ENCODE measurements at places on chromosomes 12 and 14. TPM values are rescaled to one million over a fixed set of nuclear protein-coding genes. Genes with fewer than 3 reads are reported as not detected.

CIROP gene
- total RNA-seq = not detected

NTN4 gene
- 21.4 TPM for total RNA-seq

KRT6C gene
- total RNA-seq = not detected

PPM1H gene
- 3.0 TPM for total RNA-seq

KRT75 gene
- not detected for total RNA-seq

NKX2-8 gene
- not detected for total RNA-seq

BLTP3B gene
- total RNA-seq = 17.9 TPM

ABCD2 gene
- total RNA-seq = 0.03 TPM

GALNT8 gene
- not detected for total RNA-seq

FOXG1 gene
- total RNA-seq = not detected

COX8C gene
- total RNA-seq = not detected

AKAP5 gene
- total RNA-seq = 0.61 TPM

CRIP1 gene
- 1.7 TPM for total RNA-seq

SLC6A13 gene
- not detected for total RNA-seq

PAX9 gene
- total RNA-seq = 7.0 TPM

PLXNC1 gene
- 0.83 TPM for total RNA-seq

ITPR2 gene
- 10.0 TPM for total RNA-seq

FAM181A gene
- not detected for total RNA-seq

AMHR2 gene
- total RNA-seq = not detected

KCNC2 gene
- total RNA-seq = not detected

MTERF2 gene
- 9.0 TPM for total RNA-seq

KIAA0586 gene
- 21.6 TPM for total RNA-seq

LPAR5 gene
- 0.40 TPM for total RNA-seq

SAV1 gene
- 34.7 TPM for total RNA-seq

IFNG-AS1 gene
- total RNA-seq = not detected

FSCB gene
- total RNA-seq = not detected

PLEKHD1 gene
- 0.05 TPM for total RNA-seq

ANKRD33 gene
- total RNA-seq = not detected

ZC2HC1C gene
- 0.21 TPM for total RNA-seq

WNT1 gene
- not detected for total RNA-seq

KIF26A gene
- total RNA-seq = not detected

FLRT2 gene
- 5.4 TPM for total RNA-seq

NGB gene
- total RNA-seq = not detected

TRHDE gene
- 16.2 TPM for total RNA-seq

BORCS5 gene
- 14.4 TPM for total RNA-seq

ARHGEF25 gene
- total RNA-seq = 46.8 TPM

TMEM233 gene
- total RNA-seq = 0.49 TPM

BMP4 gene
- total RNA-seq = 3.0 TPM

TBX5 gene
- not detected for total RNA-seq

ABCC9 gene
- 0.13 TPM for total RNA-seq

RIN3 gene
- 3.7 TPM for total RNA-seq

DHRS4L2 gene
- total RNA-seq = 20.4 TPM

SIX1 gene
- 7.7 TPM for total RNA-seq

ZDHHC22 gene
- total RNA-seq = not detected

DDX55 gene
- 67.4 TPM for total RNA-seq

ASB2 gene
- total RNA-seq = not detected

BTBD6 gene
- total RNA-seq = 32.9 TPM

DHRS2 gene
- 15.6 TPM for total RNA-seq

POLE2 gene
- 11.4 TPM for total RNA-seq

RASSF9 gene
- total RNA-seq = not detected

LBHD2 gene
- total RNA-seq = not detected

Measured in A375 (cell line).